Stimulated activated CD8-positive, alpha-beta memory T cell treated with anti-CD3 and anti-CD28 coated beads, Interleukin-4, amount 100 ng/mL, for 24 hours (primary cell): ENCODE measurements at places on chromosomes 6 and 20.

DNA sequence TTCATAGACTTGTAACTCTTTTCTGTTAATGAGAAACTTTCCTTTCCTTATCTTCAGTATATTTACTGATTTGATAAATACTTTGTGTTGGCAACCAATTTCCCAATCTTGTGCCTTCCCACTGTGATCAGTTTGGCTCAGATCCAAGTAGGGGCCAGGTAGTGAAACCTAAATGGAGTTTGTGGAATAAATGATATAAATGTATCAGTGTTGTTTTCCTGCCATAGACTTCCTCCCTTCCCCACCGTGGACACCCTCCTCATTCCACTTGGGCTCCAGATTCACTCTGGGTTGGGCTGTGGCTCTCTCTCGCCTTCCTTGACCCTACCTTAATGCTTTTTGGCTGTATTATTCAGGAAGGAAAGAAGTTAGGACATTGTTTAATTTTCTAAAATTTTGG lies 1.3 kb downstream of the ZKSCAN3 start:
- DNase-seq, result no peak

- DNase-seq, result no peak
Measured at GRCh38 chr20:32429343-32429742, 71.2 kb downstream of the ASXL1 start.

DNA sequence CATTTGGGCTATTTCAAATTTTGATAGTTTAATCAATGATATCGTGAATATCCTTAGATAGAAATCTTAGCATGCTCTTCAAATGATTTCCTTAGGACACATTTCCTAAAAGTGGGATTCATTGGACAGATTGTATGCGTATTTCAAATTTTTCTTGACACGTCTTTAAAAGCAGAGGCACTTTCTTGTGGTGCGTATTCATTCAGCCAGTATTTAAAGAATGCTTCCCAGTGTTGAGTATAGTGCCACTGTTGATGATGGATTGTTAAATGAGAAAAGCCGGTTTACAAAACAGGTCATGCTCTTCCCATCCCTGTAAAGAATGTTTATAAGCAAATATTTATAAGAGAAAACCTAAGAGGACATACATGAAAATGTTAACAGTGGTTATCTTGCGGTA lies 15.1 kb upstream of the NOL7 start:
- DNase-seq, result no peak

- no peak for DNase-seq
Measured at GRCh38 chr20:57223648-57224489, 42.6 kb downstream of the BMP7 start.

DNA sequence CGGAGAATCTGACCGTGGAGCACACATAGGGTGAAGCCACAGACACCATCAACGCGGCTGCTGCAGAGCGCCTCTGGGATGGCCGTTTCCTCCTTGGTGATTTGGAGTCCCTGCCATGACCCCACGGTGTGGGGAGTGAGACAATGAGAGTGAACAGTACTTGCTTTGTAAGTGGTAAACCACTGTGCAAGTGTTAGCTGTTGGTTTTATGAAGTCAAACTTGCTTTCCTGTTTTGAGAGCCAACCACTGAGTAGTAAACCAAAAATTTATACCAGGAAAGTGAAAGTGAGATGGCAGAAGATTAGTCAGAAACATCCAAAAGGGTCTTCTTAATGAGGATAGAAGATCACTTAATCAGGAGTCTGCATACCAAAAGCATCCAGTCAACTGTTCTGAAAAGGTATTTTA lies 160.7 kb downstream of the FOXC1 start:
- DNase-seq, result no peak

GRCh38 chr6:109308018-109308492 lies 74.2 kb downstream of the CD164 start:
- DNase-seq, result no peak

DNA sequence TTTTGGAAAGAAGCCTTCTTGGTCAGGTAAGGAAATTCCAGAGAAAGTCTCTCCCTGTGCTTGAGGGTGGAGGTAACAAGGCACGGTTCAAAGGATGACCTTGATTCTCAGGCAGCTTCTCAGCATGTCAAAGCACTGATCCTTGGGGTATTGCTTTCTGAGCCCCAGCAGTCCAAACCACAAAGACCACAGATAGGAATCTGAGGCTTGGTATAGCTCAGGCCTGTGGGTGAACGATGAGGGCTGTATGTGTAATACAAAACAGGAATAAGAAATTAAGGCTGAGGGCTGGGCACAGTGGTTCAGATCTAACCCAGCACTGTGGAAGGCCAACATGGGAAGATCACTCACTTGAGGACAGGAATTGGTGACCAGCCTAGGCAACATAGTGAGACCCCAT lies 70.2 kb upstream of the SLC22A1 start:
- DNase-seq, result no peak

DNA sequence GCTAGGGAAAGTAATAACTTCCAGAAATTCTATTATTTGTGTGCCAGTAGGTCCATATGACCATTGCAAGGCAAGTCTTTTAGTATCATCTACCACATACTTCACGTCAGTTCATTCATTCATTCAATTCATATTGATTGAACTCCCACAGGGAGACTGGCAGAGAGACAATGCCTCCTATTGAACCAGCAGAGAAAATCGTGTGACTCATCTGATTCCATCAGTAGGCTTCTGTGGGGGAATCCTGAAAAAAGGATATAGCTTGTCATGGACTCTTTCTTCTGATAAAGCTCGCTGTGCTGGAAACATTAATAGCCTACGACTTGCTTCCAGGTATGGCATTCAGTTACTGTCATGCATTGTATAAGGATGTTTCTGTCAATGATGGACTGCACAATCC lies 45.3 kb upstream of the CNR1 start:
- no peak for DNase-seq

- peak; percentile 24 for DNase-seq
Measured at GRCh38 chr6:148203970-148204369, 138.7 kb upstream of the SASH1 start.

- DNase-seq, result no peak
Measured at GRCh38 chr6:12750416-12750815, 33.8 kb downstream of the PHACTR1 start.

DNA sequence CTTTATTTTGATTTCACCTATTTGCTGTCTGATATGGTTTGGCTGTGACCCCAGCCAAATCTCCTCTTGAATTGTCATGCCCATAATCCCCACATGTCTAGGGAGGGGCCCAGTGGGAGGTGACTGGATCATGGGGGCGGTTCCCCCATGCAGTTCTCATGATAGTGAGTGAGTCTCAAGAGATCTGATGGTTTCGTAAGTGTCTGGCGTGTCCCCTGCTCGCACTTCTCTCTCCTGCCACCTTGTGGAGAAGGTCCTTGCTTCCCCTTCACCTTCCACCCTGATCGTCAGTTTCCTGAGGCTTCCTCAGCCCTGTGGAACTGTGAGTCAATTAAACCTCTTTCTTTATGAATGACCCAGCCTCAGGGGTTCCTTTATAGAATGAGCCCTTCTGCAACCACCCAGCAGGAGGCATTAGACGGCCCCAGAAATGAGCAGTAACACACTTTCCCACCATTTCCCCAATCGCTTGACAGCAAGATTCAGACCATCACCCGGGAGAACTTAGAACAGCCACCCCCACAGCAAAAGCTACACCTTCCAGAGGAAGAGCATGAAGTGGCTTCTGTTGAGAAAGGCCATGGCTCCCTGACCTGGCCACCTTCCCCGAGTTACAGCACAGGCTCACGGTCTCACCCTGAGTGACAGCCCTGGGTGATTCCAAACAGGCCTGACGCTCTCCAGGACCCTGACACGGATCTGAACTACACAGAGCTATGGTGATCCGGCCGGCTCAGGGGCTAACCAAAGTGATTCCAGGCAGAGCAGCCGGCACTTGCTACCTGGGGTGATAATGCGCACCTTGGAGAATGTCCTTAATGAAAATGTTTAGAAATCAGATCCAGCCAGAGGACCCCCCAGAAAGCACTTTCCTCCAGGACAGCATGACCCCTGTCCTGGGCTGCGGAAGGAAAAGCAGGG lies 131.2 kb upstream of the CDH4 start:
- DNase-seq, result peak; percentile 10

- no peak for DNase-seq
Measured at GRCh38 chr20:62132421-62132820, 10.1 kb downstream of the LSM14B start.

- DNase-seq, result no peak
Measured at GRCh38 chr6:11473008-11473740, 64.4 kb upstream of the TMEM170B start.

- DNase-seq, result no peak
Measured at GRCh38 chr6:36626636-36627035, 32.5 kb downstream of the SRSF3 start.

DNA sequence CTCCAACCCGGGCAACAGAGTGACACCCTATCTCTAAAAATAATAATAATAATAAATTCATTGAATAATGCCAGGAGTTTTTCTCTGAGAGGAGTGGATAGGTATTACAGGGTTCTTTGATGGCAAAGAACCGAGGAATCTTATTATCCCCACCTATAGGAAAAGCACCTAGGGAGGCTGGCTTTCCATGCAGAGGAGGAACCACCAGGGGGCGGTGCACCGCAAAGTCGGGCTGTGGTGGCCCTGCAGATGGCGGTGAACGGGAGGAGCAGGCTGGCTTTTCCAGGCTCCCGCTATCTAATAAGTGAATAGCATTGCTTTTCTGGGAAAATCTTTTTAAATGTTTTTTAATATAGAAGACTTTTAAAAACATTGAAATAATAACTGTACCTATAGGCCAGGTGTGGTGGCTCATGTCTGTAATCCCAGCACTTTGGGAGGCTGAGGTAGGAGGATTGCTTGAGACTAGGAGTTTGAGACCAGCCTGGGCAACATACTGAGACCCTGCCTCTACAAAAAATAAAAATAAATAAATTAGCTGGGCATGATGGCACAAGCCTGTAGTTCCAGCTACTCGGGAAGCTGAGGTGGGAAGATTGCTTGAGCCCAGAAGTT lies 864.2 kb downstream of the KIF16B start:
- DNase-seq, result peak; percentile 11

DNA sequence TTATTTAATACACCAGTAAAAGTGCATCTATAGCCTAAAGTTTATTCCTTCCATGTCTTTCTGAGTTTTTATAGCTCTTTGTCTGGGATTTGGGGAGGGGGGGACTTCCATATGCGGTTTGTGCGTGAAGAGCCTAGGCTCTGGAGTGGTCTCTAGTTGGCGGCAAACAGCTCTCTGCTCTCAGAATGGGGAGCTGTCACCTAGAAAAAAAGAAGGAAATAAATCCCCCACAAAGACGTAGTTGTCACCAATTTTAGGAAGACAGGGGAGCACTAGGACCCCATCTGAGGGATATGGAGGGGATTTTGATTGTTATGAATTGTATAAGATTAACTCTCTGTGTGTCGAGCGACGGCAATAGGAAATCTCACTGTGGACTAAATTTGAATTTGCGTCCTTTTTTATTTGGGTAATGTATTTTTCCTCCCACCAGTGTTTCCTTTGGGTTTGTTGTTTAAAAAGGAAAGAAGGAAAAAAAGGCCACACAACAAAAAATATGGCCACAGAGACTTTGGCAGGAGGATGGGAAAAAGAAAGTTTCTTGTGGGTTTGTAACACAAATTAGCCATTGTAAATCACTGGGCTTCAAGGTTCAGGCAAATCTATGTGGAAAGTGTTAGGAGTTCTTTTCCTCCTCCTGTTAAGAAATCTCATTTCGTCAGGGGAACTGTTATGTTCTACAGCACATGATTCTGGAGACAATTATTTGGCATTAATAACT lies 7.4 kb downstream of the POU3F2 start:
- DNase-seq, result no peak

DNA sequence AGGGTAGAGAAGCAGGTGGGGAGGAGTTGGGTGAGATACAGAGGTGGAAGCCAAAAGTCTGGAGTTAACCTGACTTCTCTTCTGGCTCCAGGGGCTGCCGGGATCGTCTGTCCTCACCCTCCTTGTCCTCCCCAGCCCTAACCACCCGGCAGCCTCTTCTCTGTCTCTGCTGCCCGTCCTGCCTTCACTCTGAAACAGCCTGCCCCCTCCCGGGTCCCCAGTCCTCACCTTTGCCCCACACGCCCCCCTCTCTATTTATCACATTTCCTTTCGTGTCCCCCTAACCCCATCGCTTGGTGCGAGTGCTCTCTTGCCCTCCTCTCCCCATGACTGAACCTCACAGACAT lies 5.7 kb downstream of the RING1 start:
- DNase-seq, result no peak

DNA sequence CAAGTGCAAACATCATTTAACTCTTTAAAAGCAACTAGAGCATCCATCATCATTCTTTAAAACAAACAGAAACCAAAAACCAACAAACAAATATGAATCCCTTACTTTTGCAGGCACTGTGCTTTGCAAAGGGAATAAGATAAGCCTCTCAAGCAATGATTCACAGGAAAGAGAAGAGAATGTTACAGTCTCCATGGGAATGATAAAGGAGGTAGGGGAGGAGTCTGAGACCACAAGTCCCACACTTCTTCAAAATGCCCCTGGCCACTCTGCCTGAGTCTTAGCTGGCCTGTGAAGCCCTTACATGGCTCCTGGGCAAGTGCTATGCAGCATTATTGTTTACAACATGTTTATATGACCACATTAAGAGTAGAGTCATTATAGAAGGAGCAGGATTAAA lies 257.7 kb upstream of the MARCKS start:
- DNase-seq, result no peak

GRCh38 chr6:155075930-155076695 lies 81.0 kb downstream of the TIAM2 start:
- DNase-seq, result no peak

DNA sequence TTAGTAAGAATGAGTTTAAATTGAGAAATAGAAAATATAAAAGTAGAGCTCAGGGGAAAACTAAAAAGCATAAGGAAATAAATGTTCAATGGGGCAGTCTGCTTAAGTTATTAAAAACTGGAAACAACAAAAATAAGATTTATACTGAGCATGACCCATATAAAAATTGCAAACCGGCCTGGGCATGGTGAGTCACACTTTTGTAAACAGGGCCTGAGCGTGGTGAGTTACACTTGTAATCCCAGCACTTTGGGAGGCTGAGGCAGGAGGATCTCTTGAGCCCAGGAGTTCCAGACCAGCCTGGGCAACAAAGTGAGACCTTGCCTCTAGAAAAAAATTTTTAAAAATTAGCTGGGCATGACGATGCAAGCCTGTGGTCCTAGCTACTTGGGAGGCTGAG lies 74.6 kb downstream of the TMEM244 start:
- no peak for DNase-seq
